ENCODE measurements at places on chromosomes 3 and 15.

- DNase-seq = no peak
These were observed 113.7 kb upstream of the RBMS3 start for GRCh38 chr3:29167180-29167579.

DNA sequence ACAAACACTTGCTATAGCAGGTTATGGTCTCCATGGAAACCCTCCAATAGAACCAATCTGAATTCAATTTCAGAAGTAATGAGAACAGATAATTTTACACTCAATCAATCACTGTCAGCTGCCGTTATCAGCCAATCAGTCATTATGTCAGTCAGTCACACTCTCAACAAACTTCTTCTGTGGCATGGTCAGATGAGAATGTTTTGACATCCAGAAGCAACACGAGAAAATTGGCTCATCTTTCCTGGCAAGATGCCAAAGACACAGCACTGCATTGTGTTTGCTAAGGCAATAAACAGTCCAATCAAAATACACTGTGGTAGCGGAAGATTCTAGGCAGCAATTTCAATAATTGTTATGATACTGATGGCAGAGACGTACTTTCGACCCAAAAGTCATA, 190.7 kb downstream of the RORA start:
- peak; percentile 25 for DNase-seq

DNA sequence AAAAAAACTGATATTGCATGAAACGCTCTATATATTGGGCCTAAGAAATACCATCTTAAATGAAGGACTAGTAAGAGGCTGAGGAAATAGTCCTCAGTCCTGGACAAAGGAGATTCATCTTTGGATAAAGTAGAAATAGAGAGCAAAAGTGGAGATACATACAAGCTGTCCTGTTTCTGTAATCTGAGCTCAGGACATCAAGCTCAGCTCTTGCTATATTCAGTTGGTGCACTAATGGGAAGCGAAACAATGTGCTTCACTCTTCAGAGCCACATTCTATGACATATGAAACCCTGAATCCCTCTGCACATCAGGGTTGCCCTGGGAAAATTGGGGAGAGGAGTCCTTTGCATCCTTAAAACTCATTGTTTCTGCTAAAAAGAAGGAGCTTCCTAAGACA, 290.7 kb downstream of the VPS13C start:
- no peak for DNase-seq

DNA sequence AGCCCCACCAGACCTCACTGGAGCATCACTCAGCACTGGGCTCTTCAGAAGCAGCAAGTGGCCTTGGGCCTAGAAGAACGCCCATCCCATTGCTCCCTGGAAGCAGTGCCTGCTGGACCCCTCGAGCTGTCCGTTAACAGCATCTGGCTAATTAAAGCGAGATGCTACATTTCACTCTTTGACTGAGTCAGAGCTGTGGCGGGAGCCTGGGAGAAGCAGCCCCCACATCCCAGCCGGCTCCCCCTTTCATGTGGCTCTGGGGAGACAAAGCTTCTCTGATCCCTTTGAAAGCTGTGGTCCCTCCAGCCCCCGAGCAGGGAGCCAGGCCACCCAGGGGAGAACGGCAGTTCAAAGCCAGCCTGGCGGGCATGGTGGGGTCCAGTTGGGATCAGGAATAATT, 103.7 kb downstream of the MEGF11 start:
- DNase-seq = no peak

- DNase-seq = no peak
These were observed 408.9 kb upstream of the WNT5A start for GRCh38 chr3:55895897-55896566.

- peak; percentile 81 for DNase-seq
These were observed 14.3 kb upstream of the SLC9C1 start for GRCh38 chr3:112308151-112308911.

GRCh38 chr15:29470794-29471193, 201.2 kb upstream of the NSMCE3 start:
- peak; percentile 37 for DNase-seq

DNA sequence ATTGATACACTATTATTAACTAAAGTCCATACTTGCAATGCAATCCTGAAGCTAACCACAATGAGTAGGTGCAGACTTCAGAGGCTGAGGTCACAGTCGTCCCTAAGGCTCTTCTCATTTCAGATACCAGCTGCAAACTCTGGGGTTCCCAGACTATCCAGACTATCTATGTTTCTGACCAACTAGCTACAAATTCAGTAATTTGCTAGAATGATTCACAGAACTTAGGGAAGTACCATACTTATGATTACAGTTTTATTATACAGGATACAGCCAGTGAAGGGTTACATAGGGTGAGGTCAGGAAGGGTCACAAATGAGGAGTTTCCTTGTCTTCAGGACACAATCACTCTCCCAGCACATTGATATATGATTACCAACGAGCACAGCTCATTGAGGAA, 36.5 kb downstream of the PPM1L start:
- DNase-seq = no peak

GRCh38 chr3:59245859-59246501, 196.2 kb upstream of the CFAP20DC start:
- no peak for DNase-seq

DNA sequence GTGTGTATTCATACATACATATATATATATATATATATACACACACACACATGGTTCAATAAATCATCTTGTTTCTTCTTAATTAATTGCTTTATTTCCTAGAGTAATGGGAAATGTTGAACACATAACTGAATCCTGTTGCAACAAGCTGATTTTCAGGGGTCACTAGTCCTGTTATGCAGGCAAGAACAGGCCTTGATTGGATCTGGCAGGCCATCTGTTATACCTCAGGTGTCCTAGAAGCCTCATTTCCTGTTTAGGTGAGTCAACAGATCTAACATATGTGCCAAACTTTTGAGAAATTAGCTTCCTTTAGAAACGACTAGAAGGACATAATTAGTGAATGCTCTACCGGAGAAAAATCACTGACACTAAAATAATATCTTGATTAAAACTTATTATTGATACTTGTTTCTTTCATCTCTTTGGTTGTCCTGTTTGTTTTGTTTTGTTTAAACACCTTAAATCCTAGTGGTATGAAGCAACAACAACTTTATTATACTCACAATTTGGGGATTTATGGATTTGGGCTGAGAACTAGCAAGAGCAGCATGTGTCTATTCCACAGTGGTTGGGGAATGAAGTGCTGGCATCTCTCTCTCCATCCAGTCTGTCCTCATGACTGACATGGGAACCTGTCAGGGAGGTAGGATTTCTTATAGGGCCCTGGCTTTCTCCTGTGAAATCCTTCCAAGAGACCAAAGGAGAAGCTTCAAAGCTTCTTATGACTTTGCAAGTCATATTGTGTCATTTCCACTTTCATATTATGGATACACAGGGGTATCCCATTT, 552.6 kb downstream of the NSUN3 start:
- peak; percentile 0 for DNase-seq

DNA sequence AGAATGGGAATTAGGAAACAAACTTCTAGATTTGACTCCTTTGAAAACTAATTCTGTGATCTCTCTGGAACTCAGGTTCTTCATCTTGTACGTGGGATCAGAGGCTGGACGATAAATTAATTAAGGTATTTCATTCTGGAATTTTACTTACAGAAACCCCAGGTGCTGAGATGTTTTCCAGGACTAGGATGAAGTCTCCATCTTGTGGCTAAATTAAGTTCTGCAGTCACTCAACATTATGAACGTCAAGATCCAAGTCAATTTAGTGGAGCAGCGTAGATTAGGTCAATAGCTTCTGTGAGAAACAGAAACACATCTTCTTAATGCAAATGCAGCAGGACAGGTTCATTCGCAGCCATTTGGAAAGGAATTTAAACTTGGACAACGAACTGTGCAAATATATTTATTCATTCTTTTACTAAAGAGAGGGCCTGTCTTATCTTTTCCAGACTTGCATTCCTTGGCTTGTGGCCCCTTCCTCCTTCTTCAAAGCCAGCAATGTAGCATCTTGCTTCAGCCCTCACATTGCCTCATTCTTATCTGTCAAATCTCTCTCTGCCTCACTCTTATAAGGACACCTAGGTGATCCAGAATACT, 26.7 kb upstream of the TMC3 start:
- peak; percentile 35 for DNase-seq

DNA sequence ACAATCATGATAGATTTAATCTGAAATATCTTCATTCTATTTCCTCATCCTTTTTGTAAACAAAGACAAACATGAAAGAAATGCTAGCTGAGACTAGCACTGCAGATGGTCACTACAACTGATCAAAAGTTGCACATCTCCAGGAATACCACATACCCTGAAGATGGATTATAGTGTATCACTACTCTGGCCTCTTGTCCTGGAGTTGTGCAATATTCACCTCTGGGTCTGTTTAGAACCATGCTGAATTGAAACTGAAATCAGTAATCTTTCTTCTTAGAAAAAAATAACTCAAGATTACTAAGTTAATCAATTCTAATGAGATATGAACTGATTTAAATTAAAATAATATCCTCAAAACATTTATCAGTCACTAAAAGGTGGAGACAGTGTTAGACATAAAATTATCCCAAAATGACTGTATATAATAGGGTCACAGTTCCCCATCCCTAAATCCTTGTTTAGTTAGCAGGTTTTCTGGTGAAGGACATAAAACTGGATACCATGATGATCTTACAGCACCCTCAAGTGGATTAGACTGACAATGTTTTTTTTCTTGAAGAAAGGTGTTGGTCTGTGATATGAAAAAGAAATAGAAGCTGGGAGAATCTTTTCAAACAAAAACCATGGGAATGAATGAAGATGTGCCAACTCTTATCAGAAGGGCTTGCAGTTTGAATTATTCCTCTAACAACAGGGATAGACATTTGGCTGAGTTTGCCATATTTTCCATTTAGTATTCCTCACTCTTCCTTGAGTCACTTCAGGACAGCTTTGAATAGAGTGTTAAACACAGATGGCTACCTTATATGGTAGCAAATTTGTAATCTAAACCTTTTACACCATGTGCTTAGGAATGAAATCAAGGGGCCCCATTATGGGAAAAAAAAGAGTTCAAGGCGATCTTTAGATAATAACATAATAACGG, 7.1 kb upstream of the TTC14 start:
- peak; percentile 40 for DNase-seq

DNA sequence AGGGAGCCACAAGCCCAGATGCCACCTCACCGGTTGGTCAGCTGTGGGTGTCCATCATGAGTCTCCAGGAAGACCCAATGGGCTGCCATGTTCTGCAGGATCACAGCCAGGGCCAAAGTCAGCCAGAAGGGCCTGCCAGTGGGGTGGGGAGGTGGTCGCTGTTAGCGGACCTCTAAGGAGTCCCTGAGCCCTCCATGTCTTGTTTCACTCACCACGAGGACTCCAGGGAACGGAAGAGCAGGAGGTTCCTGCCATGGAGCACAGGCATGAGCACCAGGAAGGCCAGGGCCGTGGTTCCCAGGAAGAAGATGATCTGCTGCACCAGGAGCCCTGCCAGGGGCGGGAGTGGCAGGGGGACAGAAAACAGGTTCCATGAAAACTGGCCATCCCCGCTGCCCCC, 8.6 kb downstream of the ISLR start:
- DNase-seq = no peak

- DNase-seq = no peak
These were observed 143.7 kb upstream of the LRIG1 start for GRCh38 chr3:66644549-66644948.

GRCh38 chr3:2727101-2727500, 383.1 kb downstream of the IL5RA start:
- DNase-seq = no peak

- no peak for DNase-seq
These were observed 15.8 kb downstream of the SPG11 start for GRCh38 chr15:44647637-44648036.

DNA sequence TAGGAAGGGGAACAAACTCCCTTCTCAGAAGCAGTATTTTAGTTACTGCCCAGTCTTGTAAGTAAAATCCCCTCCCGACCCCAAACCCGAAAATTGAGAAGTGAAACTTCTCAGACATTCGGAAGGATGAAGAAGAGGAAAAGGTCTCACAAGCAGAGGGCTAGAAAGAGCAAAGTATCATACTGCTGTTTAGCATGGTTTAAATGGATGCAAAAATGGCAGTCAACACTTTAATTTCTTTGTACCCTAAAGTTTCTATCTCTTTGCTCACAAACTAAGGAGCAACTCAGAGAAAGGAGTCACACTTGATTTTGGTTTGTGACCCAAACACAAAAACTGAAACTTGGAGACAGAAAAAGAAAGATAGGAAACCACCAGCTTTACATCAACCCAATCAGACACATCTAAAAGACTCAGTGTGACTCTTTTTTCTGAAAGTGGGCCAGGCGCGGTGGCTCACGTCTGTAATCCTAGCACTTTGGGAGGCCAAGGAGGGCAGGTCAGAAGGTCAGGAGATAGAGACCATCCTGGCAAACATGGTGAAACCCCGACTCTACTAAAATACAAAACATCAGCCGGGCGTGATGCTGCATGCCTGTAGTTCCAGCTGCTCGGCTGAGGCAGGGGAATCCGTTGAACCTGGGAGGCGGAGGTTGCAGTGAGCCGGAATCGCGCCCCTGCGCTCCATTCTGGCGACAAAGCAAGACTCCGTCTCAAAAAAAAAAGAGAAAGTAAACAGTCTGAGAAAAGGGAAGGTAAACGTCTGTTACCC, 63.2 kb upstream of the ATP11B start:
- no peak for DNase-seq

GRCh38 chr3:16124636-16125035, 49.8 kb upstream of the GALNT15 start:
- no peak for DNase-seq

DNA sequence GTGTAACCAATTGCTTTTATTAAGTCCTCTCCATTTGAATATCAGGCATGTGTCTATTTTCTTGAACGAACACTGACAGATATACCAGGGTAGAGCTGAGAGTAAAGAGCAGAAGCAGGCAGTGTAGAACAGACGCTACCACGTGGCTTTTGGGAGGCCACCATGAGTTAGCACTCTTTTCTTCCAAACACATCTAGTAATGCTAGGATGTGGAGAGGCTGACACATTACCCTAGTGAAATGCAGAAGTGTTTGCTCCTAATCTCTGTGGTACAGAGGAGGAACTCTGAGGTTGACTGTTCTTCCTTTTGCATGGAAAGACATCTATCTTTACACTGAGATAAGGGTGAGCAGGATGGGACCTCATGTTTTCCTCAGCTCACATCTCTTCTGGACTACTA, 216.3 kb downstream of the SATB1 start:
- no peak for DNase-seq

DNA sequence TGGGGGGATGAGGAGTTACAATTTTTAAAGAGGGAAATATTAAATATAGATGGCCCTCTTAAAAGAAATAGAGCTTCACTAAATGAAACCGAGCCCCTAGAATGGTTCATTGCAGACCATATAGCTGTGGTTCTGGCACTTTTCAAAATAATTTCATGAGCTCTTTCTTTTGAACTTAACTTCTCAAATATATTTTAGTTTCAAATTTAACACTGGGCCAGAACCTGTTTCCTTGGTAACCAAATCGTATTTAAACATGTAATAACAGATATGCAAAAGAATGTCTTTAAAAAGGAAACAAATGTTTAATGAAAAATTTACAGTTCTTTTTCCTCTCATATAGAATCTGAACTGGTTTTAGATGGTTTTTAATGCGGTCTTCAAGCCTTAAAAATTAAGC, 20.1 kb downstream of the ZBTB38 start:
- DNase-seq = no peak

Measured in NCI-H510A treated with DMSO at 0.1 percent for 48 hours (cell line).